ENCODE measurements at places on chromosomes 13 and 19.

DNA sequence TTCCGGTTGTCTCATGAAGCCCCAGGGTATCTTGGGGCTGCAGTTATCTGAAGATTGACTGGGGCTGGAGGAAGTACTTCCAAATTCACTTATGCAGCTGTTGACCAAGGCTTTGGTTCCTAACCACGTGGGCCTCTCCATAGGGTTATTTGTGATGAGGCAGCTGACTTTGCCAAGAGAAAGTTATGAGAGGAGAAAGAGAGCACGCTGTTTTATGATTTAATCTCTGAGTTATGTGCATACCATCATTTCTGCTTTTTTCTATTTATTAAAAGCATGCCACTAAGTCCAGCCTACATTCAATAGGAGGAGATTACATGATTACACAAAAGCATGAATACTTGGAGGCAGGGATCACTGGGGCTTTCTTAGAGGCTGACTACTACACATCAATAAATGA lies 215.5 kb downstream of the NHLRC3 start:
- no peak for DNase-seq

GRCh38 chr13:44243198-44243857 lies 130.3 kb upstream of the SERP2 start:
- DNase-seq, result no peak

GRCh38 chr13:104993708-104994107 lies 1541.8 kb downstream of the EFNB2 start:
- no peak for DNase-seq

DNA sequence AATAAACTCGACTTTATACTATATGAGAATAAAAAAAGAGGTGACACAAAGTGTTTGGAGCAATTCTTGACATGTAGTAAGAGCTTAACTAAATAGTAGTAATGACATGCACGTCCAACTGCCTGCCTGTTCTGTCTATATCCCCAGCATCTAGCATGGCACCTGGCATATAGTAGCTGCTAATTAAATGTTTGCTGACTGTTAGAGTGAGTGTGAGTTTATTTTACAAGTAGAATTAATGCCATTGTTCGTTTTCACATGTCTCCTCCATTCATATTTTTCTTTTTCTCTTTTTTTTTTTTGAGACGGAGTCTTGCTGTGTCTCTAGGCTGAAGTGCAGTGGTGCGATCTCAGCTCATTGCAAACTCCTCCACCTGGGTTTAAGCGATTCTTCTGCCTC lies 38.4 kb upstream of the RNF113B start:
- no peak for DNase-seq

- no peak for DNase-seq
These were observed 4.9 kb upstream of the MBD3L3 start for GRCh38 chr19:7063339-7063738.

- DNase-seq, result no peak
These were observed 16.4 kb downstream of the CNMD start for GRCh38 chr13:52723181-52723580.

GRCh38 chr19:49911381-49912145 lies 14.9 kb upstream of the IL4I1 start:
- no peak for DNase-seq

- no peak for DNase-seq
These were observed 20.6 kb downstream of the PPP1R37 start for GRCh38 chr19:45113628-45114027.

GRCh38 chr19:13505761-13506470 lies 363 bp downstream of the CACNA1A start:
- DNase-seq, result no peak

DNA sequence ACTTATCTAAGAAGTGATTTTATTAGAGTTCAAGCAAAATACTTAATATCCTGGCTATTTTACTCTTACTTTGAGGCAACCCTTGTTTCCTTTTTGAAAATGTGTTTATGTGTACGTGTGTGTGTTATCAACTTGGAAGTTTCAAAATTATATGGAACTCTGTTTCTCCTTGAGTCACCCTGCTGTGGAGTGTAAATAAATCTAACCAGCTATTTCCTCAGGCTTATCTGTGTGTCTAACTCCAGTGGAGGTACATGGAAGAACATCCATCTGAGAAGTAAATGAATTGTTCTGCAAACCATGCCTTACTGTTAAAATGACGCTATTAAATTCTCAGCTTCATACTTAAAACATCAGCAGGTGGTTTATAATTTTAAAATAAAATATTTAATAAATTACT lies 583.4 kb upstream of the SLITRK5 start:
- no peak for DNase-seq

GRCh38 chr13:39530916-39531315 lies 72.1 kb downstream of the LHFPL6 start:
- DNase-seq, result no peak

DNA sequence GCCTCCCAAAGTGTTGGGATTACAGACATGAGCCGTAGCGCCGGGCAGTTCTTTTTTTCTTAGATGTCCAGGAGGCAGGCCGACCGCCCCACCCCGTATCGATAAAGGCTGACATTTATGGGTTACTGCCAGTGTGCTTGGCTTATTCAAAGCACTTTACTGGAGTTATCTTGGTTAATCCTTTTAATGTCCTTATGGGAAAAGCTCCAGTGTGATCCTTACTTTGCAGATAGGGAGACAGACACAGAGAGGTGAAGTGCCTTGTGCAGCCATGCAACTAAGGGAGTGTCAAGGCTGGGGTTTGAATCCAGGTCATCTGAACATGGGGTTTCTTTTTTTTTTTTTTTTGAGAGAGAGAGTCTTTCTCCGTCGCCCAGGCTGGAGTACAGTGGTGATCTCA lies 19.2 kb downstream of the NCAN start:
- DNase-seq, result no peak

- DNase-seq, result no peak
These were observed 1.2 kb downstream of the ZSWIM4 start for GRCh38 chr19:13796301-13797057.

GRCh38 chr19:4386041-4386782 lies 14.1 kb downstream of the SH3GL1 start:
- no peak for DNase-seq

DNA sequence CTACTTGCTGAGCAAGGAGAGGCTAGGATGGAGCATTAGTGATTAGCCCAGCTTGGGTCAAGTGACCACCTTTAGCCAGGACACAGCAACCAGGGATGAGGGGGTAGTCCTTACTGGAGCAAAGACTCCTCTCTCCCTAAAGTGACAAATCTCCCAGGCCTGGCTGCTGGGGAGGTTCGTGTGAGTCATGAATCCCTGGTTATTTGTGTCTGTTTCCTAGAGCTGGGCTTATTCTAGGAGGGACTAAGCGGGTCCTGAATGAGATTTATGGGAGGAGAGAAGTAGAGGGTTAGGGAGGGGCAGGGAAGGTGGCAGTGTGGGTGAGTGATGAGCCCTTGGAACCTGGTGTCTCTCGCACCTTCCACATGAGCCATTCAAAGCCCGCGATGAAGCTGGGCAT lies 487.3 kb downstream of the TSHZ3 start:
- no peak for DNase-seq
